ENCODE measurements at places on chromosomes 3 and 15.

DNA sequence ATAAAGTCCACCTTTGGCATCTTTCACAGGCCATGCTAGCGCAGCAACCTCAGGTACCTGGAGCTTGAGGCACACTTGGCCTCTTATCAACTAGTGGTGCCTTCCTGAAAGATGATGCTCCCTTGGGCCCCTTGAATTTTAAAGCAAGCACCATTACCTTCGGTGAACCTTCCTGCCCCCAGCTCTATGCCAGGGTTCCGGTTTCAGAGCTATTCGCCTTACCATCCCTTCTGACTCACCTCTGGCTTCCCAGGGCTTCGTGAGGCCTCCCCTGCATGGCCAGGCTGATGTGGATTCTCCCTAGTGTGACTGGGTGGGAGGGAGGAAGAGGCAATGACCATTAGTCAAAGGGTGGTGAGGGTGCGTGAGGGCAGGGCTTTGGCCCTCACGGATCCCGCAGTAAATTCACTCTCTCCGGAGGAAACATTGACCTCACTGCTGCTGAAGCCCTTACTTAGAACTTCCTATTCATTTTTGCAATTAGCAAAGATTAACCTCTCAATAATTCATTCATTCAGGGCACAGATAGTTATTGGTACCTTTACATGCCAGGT lies 16.3 kb downstream of the BHLHE40 start:
- H3K4me1 ChIP-seq, result no peaks in the 10 kb centered on the region
- no peaks in the 10 kb centered on the region for H3K27me3 ChIP-seq
- H3K36me3 ChIP-seq, result no peaks in the 10 kb centered on the region

- peak overlapping the region; percentile 85 for H3K4me3 ChIP-seq
- H3K36me3 ChIP-seq, result peaks cover 4% of the 10 kb centered on the region
- peak overlapping the region; percentile 100 for H3K27ac ChIP-seq
- no peak for DNase-seq
- H3K4me1 ChIP-seq, result peaks cover 45% of the 10 kb centered on the region
Observed at GRCh38 chr15:60396560-60396957, 1.2 kb downstream of the ANXA2 start.

GRCh38 chr15:62254137-62254934 lies 89.3 kb upstream of the C2CD4B start:
- DNase-seq, result peak; percentile 74
- no peaks in the 10 kb centered on the region for H3K36me3 ChIP-seq
- H3K4me1 ChIP-seq, result no peaks in the 10 kb centered on the region
- no peak overlapping the region for H3K4me3 ChIP-seq

DNA sequence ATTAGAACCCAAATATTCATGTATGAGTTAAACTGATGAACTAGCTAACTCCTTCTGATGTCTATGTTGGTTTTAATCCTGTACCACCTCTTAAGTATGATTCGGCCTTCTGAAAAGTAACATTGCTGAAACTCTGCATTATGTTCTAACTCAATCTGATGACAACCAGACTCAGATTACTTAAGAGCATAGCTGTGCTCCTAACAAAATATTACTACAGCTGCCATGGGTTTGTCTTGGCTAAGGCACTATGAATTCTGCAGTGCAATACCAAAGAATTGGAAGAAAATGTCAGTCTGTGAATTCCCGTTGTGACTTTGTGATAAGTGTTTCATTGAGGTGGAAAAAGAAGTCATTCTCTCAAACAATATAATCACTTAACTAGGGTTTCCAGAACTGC lies 224.4 kb downstream of the ZMAT3 start:
- no peak overlapping the region for H3K4me3 ChIP-seq
- H3K27ac ChIP-seq, result no peak overlapping the region
- DNase-seq, result peak; percentile 70
- H3K27me3 ChIP-seq, result no peaks in the 10 kb centered on the region

- H3K36me3 ChIP-seq, result no peaks in the 10 kb centered on the region
- peak overlapping the region; percentile 87 for H3K4me3 ChIP-seq
- H3K4me1 ChIP-seq, result peaks cover 5% of the 10 kb centered on the region
- DNase-seq, result no peak
- no peak overlapping the region for H3K27ac ChIP-seq
- H3K27me3 ChIP-seq, result no peaks in the 10 kb centered on the region
Observed at GRCh38 chr15:29270169-29270955, 740 bp upstream of the NSMCE3 start.

GRCh38 chr3:168416446-168416845 lies 320.7 kb upstream of the GOLIM4 start:
- H3K27ac ChIP-seq, result no peak overlapping the region
- H3K4me3 ChIP-seq, result no peak overlapping the region
- no peaks in the 10 kb centered on the region for H3K4me1 ChIP-seq
- H3K27me3 ChIP-seq, result no peaks in the 10 kb centered on the region
- DNase-seq, result no peak

DNA sequence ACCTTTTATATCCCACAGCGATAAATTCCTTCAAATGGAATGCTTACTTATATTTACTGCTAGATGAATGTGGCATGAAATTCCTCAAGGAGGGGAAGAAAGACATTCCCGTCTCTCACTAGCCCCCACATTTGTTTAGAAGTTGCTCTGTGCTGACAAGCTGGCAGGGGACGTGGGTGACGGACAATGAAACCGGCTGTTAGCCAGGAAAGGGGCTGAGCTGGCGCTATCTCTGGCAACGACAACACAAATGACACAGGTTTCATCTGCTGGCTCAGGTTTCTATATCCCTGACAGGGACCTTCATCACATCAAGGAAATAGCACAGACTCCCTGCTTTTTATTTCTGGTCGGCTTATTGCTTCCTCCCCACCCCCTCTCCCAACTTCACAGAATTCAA lies 15.8 kb downstream of the RUVBL1 start:
- peak; percentile 72 for DNase-seq
- H3K27me3 ChIP-seq, result no peaks in the 10 kb centered on the region
- no peak overlapping the region for H3K27ac ChIP-seq
- no peak overlapping the region for H3K4me3 ChIP-seq
- no peaks in the 10 kb centered on the region for H3K4me1 ChIP-seq

DNA sequence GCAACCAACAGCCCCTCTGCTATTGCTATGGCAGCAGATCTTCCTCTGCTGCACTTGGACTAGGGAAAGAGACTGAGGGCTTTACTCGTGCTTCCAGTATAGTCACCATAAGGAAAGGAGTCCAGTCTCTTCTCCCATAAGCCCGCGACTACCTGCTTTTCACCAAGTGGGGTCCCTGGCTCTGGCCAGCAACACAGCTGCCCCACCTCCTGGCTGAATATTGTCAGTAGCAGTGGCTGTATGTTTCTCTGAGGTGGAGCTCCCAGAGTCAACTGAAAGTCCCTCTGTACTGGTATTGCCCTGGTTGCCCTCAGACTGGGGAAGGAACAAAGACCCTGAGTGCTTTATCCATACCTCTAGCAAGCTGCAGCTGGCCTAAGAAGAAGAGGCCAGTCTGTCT lies 719.6 kb downstream of the SQOR start:
- no peaks in the 10 kb centered on the region for H3K4me1 ChIP-seq
- H3K36me3 ChIP-seq, result no peaks in the 10 kb centered on the region
- no peak for DNase-seq
- no peak overlapping the region for H3K4me3 ChIP-seq
- H3K27me3 ChIP-seq, result no peaks in the 10 kb centered on the region
- no peak overlapping the region for H3K27ac ChIP-seq

- no peaks in the 10 kb centered on the region for H3K27me3 ChIP-seq
- H3K36me3 ChIP-seq, result no peaks in the 10 kb centered on the region
- H3K4me1 ChIP-seq, result no peaks in the 10 kb centered on the region
- DNase-seq, result no peak
Observed at GRCh38 chr15:73515527-73515926, 72.6 kb downstream of the REC114 start.

Data from lung (tissue), 17 donors.